ENCODE measurements at places on chromosomes 7 and 10.

GRCh38 chr7:143243614-143244013 lies 19.6 kb upstream of the GSTK1 start:
- DNase-seq, result no peak

GRCh38 chr10:101089520-101090299 lies 27.9 kb downstream of the KAZALD1 start:
- DNase-seq, result no peak

DNA sequence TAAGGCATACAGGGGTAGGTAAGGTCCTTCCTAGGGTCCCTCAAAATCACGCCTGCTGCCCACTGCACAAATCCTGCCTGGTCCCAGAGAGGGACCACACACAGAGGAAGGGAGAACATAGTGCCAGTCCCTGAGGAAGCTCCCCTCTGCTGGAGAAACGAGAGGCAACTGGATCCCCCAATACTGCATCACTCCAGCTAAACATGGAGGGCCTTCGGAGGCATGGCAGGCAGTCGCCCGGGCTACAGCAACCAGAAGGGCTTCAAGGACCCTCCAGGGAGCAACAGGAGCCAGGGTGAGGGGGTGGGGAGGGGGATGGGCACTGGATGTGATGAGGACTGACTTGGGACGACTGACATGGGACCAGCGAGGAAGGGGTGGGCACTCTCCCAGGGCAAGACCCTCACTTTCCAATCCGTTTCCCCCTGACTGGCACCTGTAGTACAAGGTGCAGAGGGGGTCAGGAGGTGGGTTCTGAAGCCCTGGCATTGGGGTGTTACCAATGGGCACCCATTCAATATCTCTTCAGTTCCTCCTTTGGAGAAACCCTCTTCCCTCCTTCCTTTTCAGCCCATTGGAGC lies 21.7 kb downstream of the DDIT4 start:
- DNase-seq, result no peak

DNA sequence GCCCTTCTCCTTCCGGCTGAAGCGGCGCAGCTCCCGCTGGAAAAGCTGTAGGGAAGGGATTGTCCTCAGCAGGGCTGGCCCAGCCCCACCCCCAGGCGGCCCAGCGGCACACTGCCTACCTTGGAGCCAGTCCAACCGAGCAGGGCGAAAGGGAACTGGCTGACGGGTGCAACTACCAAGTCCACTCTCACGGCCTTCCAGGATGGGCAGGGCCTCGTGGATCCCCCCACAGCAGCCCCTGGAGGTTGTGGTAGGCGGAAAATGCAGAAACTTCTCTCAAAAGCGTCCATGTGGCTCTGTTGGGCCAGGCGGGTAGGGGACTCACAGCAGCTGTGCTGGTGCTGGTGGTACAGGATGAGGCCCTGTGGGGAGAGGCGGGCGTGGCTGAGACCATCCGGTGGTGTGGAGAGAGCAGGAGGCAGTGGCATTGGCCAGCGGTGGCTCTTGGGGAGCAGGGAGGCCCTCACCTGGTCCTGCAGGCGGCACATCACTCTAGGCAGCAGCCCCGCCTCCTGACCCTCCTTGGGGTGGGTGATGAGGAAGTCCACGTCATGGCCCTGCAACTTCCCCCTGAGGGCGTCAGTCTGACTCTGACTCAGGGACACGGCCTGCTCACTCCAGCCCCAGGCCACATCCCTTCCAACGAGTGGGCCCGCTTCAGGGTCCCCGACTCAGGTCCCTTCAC lies 8.4 kb upstream of the PGAM2 start:
- peak; percentile 41 for DNase-seq

DNA sequence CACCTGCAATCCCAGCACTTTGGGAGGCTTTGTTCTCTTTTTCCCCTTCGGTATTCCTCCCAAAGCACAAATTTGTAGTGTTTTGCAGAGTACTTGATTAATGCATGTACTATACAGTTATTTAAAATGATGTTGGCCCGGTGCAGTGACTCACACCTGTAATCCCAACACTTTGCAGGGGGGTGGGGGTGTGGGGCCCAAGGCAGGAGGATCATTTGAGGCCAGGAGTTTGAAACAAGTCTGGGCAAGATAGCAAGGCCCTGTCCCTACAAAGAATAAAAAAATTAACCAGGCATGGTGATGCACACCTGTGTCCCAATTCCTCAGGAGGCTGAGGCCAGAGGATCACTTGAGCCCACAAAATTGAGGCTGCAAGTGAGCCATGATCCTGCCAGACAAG lies 26.8 kb upstream of the FOXK1 start:
- DNase-seq, result no peak

DNA sequence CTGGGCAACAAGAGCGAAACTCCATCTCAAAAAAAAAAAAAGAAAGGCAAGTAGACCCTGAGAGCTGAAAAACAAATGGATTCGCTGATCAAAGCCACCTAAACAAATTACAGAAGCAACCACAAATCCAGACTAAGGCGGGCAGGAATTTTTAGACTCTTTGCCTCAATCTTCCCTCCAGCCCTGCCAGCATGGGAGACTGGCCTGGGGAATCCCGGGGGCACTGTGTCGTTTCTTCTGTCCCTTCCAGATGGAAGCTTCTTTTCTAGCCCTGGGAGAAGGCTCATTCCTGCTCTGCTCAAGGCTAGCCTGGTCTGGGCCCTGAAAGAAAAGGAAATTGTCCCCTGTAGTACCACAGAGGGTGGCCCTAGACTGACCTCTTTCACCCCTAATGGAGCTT lies 15.6 kb upstream of the SERPINE1 start:
- no peak for DNase-seq

DNA sequence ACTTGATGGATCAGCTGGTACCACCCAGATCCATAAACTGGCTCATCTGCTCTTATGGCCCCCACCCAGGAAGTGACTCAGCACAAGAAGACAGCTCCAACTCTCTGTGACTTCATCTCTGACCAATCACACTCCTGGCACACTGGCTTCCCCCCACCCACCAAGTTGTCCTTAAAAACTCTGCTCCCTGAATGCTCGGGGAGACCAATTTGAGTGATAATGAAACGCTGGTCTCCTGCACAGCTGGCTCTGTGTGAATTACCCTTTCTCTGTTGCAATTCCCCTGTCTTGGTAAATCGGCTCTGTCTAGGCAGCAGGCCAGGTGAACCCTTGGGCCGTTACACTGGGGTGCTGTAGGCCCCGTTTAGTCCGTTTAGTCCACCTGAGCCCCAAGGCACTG lies 23.4 kb upstream of the BNIP3 start:
- no peak for DNase-seq

DNA sequence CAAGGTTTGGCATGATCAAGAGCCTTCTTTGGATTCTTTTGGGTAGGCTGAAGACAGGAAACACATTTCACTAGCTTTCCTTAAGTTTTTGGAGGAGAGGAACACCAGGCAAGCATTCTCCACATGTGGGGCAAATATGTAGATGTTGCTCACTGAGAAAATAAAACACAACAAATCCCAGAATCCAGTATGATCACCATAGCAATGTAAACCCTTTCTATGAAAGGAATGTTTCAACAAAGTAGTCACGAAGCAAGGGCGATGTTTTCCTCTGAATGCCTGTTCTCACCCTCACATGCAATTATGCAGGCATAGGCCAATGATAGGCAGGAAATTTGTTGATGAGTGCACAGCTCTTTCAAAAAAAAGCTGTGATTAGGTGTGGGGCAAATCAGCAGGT lies 20.5 kb upstream of the CEP41 start:
- no peak for DNase-seq

DNA sequence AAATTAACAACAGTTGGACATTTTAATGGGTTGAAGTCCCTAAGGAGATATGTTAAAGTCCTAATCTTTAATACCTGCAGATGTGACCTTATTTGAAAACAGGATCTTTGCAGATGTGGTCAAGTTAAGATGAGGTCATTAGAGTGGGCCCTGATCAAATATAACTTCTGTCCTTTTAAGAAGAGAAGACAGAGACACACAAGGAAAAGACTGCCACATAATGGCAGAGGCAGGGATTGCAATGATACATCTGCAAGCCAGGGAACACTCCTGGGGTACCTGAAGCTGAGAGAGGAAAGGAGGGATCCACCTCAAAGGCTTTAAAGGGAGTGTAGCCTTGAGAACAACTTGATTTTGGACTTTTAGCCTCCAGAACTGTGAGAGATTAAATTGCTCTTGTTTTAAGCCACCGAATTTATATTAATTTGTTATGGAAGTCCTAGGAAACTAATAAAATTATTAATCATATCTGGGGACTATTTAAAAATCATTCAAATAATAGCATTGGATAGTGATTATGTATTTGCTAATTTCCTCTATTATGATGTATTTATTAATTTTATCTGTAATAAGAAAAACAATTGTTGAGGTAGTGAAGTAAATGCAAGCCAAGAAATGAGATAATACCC lies 700.0 kb upstream of the PCDH15 start:
- no peak for DNase-seq

DNA sequence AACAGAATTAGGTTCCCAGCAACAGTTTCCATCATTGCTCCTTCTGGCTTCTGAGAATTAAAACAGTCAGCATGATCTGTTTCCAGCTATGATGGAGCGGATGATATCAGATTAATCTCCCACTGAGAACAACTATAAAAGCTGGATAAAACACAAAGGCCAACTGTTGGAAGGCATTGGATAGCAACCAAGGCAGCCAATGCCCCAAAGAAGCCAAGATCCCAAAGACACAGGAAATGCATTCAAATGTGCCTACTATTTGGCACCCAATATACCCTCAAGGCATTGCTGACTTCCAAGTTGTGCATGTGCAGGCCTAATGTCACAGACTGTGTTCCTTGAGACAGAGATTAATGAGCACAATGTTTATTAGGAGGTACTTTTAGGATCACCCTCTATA lies 259.3 kb downstream of the ARHGAP12 start:
- no peak for DNase-seq

- DNase-seq, result peak; percentile 64
Observed at GRCh38 chr7:143375298-143376034, 5.7 kb upstream of the ZYX start.

DNA sequence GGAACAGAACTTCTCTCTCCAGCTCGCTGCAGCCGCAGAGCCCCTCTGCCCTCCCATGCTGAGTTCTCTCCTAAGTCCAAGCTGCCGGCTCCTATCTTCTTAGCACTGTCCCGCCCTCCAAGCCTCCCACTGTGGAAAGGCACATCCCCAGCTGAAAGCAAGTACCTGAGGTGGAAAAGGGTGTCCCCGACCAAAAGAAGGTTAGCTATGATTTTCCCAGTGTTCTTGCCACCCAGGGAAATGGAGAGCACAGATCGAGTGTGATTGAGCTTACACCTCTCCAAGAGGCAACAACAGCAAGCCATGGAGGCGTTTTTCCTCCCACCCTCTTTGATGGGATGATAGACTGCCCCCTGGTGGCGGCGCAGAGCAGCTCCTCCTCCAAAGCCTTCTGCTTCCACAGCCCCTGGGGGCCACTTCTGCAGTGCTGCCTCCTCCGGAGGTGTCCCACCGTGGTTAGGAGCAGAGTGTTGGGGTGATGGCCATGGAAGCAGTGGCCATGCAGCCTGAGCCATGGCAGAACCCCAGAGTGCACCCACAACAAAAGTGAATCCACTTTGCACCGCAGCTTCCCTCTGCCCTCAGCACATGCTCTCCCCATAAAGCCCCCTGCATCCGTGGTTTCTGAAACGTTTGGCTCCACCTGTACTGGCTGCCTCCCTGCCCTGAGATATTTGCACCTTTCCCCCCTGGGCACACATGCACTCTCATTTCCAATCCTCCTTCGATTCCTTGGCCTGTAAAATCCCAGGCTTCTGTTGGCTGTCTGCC lies 143.1 kb upstream of the STK17A start:
- peak; percentile 28 for DNase-seq
